ENCODE measurements at places on chromosomes 2 and 18. TPM values are rescaled to one million over a fixed set of nuclear protein-coding genes. Genes with fewer than 3 reads are reported as not detected.

Gene ABCG5
- total RNA-seq, result not detected

Gene NAT8
- not detected for total RNA-seq

Gene UCN
- total RNA-seq, result 5.0 TPM

DNA sequence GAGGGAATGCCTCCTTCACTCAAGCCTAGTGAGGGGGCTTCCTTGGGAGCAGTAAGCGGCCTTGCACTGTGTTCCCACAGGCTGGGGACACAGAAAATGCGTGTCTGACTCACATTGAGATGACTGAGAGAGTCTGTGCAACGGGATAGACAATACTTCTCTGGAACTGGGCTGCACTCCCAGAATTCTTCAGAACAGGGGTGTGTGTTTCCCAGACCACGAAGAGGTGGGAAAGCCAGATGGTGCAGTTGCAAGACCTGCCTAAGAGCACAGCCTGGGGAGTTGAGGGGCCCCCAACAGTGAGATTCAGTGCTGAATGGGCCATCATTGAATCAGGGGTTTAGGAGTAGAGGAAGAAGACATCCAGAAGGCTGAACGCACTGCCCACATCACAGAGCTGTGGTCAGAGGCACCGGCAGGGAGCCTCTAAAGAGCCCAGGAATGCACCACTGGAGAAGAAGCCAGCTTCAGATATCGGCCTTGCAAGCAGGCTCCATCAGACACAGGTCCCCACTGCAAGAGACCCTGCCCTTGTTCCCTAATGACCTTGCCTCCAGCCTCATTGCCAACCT lies 36.6 kb upstream of the MRPL19 start:
- no peaks in the 10 kb centered on the region for H3K36me3 ChIP-seq
- H3K27ac ChIP-seq, result no peak overlapping the region
- H3K27me3 ChIP-seq, result no peaks in the 10 kb centered on the region
- H3K4me3 ChIP-seq, result no peak overlapping the region
- peaks cover 9% of the 10 kb centered on the region for H3K4me1 ChIP-seq
- DNase-seq, result no peak

DNA sequence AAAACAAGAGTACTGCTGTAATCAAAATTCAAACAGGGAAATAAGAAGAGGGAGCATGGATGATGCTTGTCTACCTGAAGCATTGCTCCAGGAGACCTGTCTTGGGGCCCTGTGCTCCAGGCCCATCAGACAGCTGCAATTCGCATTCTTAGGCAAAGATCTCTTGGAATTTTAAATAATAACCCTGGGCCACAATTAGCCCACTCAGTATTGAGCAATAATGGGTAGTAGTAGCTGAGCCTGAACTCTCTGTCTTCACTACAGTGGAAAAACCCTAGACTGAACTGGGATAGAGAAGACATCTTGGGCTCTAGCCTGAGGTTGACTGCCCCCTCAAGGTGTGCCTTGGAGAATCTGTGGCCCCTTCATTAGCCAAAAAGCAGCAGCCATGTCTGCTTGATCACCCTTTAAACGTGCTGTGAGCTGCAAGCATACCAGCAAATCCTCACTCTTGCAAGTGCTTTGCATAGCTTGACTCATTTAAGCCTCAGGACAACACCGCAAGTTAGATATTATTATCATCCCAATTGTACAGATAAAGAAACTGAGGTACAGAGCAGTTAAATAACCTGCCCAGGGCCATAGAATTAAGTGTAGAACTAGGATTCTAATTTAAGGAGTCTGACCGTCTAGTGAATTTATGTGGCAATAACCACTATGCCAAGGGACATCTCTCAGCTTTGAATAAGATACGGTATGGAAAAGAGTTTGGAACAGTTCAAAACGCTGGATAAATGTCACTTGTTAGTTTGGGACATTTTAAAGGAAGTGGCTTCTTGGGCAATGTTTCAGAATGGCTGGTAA lies 69.0 kb downstream of the DDX1 start:
- DNase-seq, result no peak
- no peaks in the 10 kb centered on the region for H3K27me3 ChIP-seq
- no peak overlapping the region for H3K27ac ChIP-seq
- no peaks in the 10 kb centered on the region for H3K36me3 ChIP-seq
- H3K4me1 ChIP-seq, result no peaks in the 10 kb centered on the region

Data from upper lobe of left lung (tissue), 6 donors.